ENCODE measurements at places on chromosomes 7 and 10. TPM values are rescaled to one million over a fixed set of nuclear protein-coding genes. Genes with fewer than 3 reads are reported as not detected.

DNA sequence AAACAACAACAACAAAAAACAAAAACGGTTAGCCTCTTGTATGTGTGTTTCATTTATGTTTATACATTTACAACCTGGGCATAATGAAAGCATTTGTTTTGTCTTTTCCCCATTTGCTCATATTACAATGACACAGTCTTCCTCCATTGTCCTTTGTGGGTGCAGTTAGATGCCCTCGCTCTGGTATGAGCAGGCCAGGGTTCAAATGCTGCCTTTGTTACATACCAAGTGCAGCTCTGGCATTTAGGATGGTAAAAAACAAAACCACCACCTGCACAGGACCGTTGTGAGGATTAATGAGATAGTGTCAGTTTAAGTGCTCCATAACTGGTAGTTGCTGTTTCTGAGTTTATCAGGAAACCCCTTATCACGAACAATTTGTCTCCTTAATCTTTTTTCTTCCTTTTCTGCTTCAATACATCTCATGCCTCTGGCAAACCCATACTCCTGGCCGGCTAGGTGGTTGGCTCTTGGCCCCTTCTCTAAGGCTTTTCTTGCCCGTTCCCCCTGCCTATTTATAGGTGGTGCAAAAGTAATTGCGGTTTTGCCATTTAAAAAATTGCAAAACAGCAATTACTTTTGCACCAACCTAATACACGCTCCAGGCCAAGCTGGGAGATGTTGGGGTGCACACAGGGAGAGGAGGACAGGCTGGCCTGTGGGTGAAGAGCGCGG, 18.6 kb upstream of the TMEM225B start:
- peak overlapping the region; percentile 57 for H3K4me3 ChIP-seq
- no peaks in the 10 kb centered on the region for H3K27me3 ChIP-seq
- no peak overlapping the region for H3K27ac ChIP-seq
- H3K36me3 ChIP-seq: no peaks in the 10 kb centered on the region
- DNase-seq: no peak

DNA sequence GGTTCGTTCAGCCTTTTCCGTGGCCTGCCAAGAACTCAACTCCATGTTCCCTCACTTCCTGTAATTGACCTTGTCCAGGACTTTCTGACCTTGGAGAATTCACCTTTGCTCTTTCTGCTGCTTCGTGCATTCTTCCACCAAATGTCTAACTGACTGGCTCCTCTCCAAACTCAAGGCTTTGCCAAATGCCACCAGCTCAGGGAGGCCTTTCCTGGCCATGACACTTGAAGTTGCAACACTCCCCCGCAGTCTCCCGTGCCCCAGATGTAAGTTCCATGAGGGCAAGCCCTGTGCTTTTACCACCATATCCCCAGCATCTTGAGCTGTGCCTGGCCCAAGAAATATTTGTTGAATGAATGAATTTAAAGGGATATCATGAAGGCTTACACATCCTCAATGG, 238.4 kb downstream of the ARHGAP21 start:
- no peaks in the 10 kb centered on the region for H3K36me3 ChIP-seq
- peaks cover 11% of the 10 kb centered on the region for H3K4me1 ChIP-seq
- H3K27me3 ChIP-seq: no peaks in the 10 kb centered on the region
- no peak overlapping the region for H3K27ac ChIP-seq

Gene SSMEM1
- total RNA-seq: not detected

- H3K27me3 ChIP-seq: no peaks in the 10 kb centered on the region
- no peak overlapping the region for H3K4me3 ChIP-seq
- no peaks in the 10 kb centered on the region for H3K36me3 ChIP-seq
- DNase-seq: no peak
These were observed 55.0 kb downstream of the CCNY start for GRCh38 chr10:35391153-35391953.

DNA sequence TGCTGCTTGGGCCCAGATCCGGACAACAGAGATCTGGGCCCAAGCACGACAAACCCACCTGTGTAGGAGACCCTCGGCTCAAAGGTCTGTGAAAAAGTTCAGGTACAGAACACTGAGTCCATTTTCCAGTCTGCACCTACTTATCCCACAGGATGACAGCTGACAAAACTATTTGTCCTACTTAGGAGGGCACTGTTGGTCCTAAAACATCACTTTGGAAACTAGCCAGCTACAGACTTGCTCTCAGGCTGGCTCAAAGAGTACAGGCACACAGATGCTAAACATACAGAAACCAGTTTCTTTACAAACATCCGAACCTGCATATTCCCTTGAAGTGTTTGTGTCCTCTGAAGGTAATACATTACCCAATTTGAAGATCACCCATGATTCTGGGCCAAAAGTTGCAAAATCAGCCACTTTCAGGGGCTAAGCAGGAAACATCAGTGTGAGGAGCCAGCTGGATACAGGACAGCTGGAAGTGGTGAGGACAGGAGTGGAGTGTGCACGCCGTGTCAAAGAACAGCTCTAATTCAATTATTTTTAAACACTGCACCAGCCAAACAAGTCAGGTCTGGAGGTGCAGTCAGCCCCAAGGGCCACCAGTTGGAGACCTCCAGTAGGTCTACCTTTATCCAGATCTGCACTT, 88.5 kb downstream of the NOC3L start:
- H3K4me3 ChIP-seq: no peak overlapping the region
- H3K36me3 ChIP-seq: no peaks in the 10 kb centered on the region
- peak; percentile 43 for DNase-seq
- H3K27ac ChIP-seq: no peak overlapping the region

Gene FERD3L
- total RNA-seq: not detected

GRCh38 chr7:240146-240676, 47.8 kb downstream of the FAM20C start:
- no peaks in the 10 kb centered on the region for H3K36me3 ChIP-seq
- DNase-seq: no peak
- H3K27me3 ChIP-seq: no peaks in the 10 kb centered on the region
- H3K27ac ChIP-seq: no peak overlapping the region
- no peak overlapping the region for H3K4me3 ChIP-seq

DNA sequence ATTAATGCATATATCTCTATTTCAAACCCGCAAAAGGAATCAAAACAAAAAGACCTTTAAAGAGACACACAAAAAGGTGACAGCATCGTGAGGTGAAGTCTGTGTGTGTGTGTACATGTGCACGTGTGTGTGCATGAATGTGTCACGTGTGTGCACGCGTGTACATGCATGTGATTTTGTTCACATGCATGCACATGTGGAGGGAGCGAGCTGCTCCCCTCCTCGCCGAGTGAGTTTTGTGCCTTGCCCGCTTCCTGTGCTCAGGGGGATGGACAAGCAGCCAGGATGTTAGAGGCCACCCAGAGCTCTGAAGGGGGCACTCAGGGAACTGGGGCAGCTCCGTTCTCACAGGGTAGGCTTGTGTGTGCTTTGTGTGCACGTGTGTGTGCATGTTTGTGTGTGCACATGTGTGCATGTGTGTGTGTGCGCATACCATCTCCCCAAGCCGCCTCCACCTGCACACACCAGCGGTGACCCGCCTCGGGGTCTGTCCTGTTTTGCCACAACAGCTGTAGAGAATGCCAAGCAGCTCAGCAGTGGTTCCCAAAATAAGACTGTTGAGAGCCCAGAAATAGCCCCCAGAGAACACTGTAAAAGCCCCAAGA, 191.2 kb downstream of the PTPRN2 start:
- peaks cover 9% of the 10 kb centered on the region for H3K4me1 ChIP-seq
- H3K27ac ChIP-seq: no peak overlapping the region
- H3K36me3 ChIP-seq: no peaks in the 10 kb centered on the region
- DNase-seq: no peak

- DNase-seq: no peak
- H3K27me3 ChIP-seq: peaks cover 52% of the 10 kb centered on the region
- peaks cover 4% of the 10 kb centered on the region for H3K4me1 ChIP-seq
- no peaks in the 10 kb centered on the region for H3K36me3 ChIP-seq
- H3K4me3 ChIP-seq: peak overlapping the region; percentile 47
These were observed 4.2 kb downstream of the MKX start for GRCh38 chr10:27741173-27742091.

Gene KNDC1
- total RNA-seq: 0.32 TPM

- no peaks in the 10 kb centered on the region for H3K27me3 ChIP-seq
- H3K36me3 ChIP-seq: no peaks in the 10 kb centered on the region
- DNase-seq: no peak
- H3K4me1 ChIP-seq: no peaks in the 10 kb centered on the region
- H3K4me3 ChIP-seq: no peak overlapping the region
- H3K27ac ChIP-seq: no peak overlapping the region
These were observed 93.1 kb upstream of the TEX47 start for GRCh38 chr7:88888684-88889083.

- H3K4me3 ChIP-seq: peak overlapping the region; percentile 90
- H3K4me1 ChIP-seq: no peaks in the 10 kb centered on the region
- peak overlapping the region; percentile 59 for H3K27ac ChIP-seq
- no peaks in the 10 kb centered on the region for H3K36me3 ChIP-seq
- DNase-seq: peak; percentile 29
These were observed 755 bp downstream of the TOMM7 start for GRCh38 chr7:22821702-22822485.

Gene NEUROD6
- total RNA-seq: not detected

DNA sequence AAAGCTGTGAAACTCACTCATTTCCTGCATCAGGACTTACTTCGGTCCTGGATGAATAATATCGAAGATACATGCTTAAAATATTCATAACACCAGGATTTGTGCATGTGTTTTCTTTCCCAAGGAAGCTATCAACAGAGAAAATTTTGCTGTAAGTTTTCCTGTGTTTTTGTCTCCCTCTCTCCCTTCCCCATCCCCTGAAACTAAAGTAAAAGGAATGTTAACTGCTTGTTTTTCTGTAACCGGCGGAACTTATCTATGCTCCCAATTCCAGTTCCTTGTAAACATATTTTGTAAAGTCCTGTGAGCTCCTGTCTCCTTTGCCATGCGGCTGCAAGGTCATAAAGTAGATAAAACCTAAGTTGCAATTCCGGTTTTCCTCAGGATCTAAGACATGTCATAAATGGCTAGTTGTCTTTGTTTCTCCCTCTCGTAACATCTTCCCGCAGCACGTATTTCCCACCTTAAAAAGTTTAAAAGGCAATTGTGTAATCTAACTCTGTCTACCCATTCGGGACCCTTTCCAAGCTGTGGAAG, 79.0 kb upstream of the POM121L12 start:
- H3K4me1 ChIP-seq: no peaks in the 10 kb centered on the region
- H3K27ac ChIP-seq: no peak overlapping the region
- H3K36me3 ChIP-seq: no peaks in the 10 kb centered on the region

Gene NODAL
- total RNA-seq: not detected

GRCh38 chr10:31490858-31491504, 172.0 kb downstream of the ZEB1 start:
- no peak overlapping the region for H3K4me3 ChIP-seq
- H3K36me3 ChIP-seq: no peaks in the 10 kb centered on the region
- H3K4me1 ChIP-seq: no peaks in the 10 kb centered on the region
- H3K27ac ChIP-seq: no peak overlapping the region

Gene PSPH
- 7.5 TPM for total RNA-seq

GRCh38 chr7:70590126-70590854, 541.7 kb upstream of the GALNT17 start:
- peak; percentile 53 for DNase-seq
- H3K4me3 ChIP-seq: no peak overlapping the region
- peaks cover 3% of the 10 kb centered on the region for H3K4me1 ChIP-seq
- H3K27me3 ChIP-seq: no peaks in the 10 kb centered on the region
- H3K27ac ChIP-seq: peak overlapping the region; percentile 61

DNA sequence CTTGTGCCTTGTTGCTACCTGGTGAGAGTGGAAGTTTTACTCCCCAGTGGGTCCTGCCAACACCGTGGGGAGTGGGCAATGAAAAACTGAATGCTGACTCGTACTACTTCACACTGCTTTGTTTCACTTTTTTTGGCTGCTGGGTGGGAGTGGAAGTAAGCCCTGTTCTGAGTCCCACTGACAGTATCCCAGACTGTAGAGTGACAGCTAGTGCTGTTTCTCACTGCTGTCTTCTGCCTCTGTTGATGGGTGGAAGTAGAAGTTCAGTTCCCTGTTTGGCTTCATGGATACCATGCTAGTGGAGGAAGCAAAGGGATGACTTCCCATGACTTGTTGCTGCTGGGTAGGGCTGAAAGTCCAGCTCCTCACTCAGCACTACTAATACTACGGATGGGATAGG, 98.4 kb downstream of the STK31 start:
- H3K4me3 ChIP-seq: no peak overlapping the region
- H3K36me3 ChIP-seq: no peaks in the 10 kb centered on the region
- no peaks in the 10 kb centered on the region for H3K27me3 ChIP-seq
- no peaks in the 10 kb centered on the region for H3K4me1 ChIP-seq
- no peak overlapping the region for H3K27ac ChIP-seq
- DNase-seq: no peak

Gene TRDMT1
- 3.4 TPM for total RNA-seq

DNA sequence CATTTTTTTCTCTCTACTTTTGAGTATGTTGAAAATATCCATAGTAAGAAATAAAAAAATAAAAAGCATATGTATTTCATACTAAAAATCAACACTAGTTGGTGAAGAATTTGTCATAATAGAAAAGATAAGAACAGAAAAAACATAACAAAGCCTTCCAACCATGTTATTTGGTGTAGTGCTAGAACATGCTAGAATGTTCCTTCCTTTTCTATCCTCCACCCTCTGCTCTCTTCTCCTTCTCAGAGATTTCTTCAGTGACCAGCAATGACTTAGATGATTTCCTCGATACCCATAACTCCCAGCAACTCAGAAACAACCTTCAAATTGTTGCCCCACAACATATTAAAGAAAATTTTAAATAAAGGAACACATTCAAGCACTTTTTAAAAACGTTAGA, 2.6 kb downstream of the ZC3HAV1 start:
- peak overlapping the region; percentile 84 for H3K4me3 ChIP-seq
- DNase-seq: no peak
- H3K27me3 ChIP-seq: no peaks in the 10 kb centered on the region
- no peaks in the 10 kb centered on the region for H3K4me1 ChIP-seq

DNA sequence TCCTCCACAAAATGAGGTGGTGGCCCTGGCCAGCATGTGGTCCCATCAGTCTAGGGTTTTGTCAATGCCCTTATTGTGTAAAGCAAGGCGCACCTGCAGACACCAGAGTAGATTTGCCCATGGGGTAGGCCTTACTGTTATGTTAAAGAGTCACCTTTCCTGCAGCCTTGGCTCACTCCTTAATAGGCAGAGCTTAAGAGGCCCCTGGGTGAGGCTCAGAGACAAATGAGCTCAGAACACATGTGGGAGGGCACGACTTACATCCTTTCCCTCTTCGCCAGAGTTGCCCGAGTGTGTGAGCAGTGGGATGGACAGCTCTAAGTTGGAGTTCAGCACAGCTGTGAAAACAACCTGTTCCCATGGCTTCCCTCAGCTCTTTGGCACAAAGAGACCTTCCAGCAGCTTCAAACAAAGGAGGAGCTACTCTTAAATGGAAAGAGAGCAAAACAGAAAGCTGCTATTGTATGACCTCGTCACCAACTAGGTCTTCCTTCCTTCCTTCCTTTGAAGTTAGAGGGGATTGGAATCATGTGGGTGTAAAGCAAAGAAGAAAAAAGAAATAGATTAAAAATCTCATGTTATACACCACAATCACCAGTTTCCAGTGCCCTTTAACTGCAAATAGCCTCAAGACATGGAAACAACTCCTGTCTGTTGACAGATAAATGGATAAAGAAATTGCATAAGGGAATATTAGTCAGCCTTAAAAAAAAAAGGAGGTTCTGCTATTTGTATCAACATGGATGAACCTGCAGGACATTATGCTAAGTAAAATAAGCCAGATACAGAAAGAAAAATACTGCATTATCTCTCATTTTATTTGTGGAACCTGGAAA, 11.9 kb upstream of the XPNPEP1 start:
- DNase-seq: no peak
- no peaks in the 10 kb centered on the region for H3K27me3 ChIP-seq
- no peaks in the 10 kb centered on the region for H3K4me1 ChIP-seq
- no peak overlapping the region for H3K4me3 ChIP-seq
- no peak overlapping the region for H3K27ac ChIP-seq
- H3K36me3 ChIP-seq: no peaks in the 10 kb centered on the region

GRCh38 chr7:130228840-130229502, 21.3 kb downstream of the SSMEM1 start:
- H3K27ac ChIP-seq: no peak overlapping the region
- no peaks in the 10 kb centered on the region for H3K4me1 ChIP-seq
- DNase-seq: no peak
- no peaks in the 10 kb centered on the region for H3K27me3 ChIP-seq
- H3K4me3 ChIP-seq: no peak overlapping the region
